ENCODE measurements at places on chromosomes 1 and 21.

GRCh38 chr1:112675728-112676381, 1.4 kb downstream of the MOV10 start:
- DNase-seq = no peak

DNA sequence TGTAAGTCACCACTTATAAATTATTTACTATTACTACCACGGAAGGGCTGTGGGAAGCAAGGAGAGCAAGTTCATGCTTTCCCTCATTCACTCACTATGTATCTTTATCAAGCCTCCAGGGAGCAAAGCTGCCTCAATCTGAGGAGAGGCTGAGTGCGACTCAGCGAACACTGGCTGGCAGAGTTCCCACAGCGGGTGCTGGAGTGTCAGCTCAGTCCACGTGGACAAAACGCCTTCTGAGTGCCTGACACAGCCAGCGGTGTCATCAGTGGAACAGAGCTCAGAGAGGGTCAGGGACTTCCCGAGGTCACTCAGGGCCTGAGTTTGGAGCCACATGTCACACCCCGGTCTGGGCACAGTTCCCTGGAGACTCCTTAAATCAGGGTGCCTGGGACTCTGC, 16.9 kb downstream of the MATN1 start:
- no peak for DNase-seq

- peak; percentile 51 for DNase-seq
These were observed 41.7 kb upstream of the COA6 start for GRCh38 chr1:234331507-234331906.

- DNase-seq = peak; percentile 80
These were observed 25.2 kb downstream of the FHAD1 start for GRCh38 chr1:15272009-15272781.

GRCh38 chr21:37767984-37768383, 148.3 kb downstream of the KCNJ6 start:
- DNase-seq = no peak

DNA sequence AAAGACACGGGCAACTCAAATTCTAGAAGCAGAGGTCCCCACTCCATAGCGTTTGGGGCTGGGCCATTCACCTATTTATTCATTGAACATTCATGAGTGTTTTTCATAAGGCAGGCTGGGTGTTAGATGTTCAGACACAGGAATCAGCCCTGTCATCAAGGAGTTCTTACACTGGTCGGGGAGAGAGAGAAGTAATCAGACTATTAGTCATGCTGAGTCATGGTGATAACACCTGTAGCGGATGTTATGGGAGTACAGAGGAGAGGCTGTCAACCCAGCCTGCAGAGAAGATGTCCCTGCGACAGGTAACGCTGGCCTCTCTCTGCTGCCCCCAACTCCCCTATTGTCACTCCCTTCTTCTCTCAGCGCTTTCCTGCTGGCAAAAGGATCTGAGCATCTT, 17.2 kb downstream of the LY9 start:
- DNase-seq = no peak

DNA sequence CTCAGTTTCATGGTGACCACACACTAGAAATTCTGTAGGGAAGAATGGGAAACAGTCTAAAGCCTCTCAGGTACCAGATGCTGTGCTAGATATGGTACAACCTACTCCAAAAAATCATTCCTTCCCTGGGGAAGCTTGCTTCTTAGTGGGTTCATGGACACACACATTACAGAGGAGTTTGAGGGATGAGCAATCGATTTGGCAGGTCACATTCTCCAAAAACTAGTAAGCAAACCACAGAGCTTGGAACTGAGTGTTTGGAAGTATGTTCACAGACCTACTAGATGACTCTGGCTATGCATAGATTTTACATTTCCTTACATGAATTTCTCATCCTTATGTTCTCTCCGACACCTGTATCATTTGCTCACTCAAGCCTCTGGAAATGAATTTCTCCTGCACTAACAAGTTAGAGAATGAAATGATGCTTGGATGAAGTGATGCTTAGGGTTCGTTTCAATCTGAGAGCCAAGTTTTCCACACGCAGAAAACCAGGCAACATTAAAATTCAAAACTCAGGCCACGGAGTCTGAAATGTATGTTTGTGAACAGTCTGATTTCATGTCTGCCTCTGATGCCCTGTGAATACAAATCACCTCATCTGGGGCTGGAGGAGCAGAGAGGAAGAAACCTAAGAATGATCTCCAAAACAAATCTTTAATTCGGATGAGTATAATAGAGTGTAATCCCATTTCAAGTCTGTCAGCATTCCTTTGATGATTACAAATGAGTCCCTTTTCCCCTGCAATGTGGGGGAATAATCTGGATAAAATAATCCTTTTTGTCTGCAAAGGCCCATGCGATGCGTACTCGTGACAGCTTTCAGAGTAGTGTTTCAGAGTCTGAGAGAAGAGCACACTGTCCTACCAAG, 11.0 kb downstream of the EVA1C start:
- DNase-seq = no peak

DNA sequence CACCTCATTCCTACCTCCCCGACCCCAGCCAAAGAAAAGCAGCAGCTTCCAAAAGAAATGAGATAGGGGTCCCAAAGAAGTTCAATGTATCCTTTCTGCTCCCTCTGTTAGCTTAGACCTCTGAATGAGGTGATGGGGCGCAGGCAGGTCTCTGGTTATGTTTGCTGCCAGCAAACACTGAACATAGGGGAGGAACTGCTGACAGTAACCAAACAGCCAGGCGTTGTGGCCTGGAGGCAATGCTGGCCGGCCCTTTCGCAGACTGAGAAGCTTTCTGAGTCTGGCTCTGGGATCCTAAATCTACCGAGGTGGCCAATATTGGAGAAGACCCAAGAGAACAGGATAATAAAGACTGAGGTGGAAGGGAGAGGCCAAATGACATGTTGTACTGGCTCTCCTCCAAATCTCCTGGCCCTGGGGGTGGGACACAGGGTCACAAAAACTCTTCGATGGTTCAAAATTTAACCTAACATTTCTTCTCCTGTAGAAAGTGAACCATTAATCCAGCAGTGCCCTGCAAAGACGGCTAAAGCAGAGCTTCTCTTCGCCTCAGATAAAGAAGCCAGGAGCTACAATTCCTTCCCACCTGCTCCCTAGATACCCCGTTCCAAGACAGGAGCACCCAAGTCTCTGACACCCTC, 19.6 kb downstream of the SSR2 start:
- no peak for DNase-seq

- DNase-seq = no peak
These were observed 34.9 kb downstream of the HSF2BP start for GRCh38 chr21:43624339-43624738.

DNA sequence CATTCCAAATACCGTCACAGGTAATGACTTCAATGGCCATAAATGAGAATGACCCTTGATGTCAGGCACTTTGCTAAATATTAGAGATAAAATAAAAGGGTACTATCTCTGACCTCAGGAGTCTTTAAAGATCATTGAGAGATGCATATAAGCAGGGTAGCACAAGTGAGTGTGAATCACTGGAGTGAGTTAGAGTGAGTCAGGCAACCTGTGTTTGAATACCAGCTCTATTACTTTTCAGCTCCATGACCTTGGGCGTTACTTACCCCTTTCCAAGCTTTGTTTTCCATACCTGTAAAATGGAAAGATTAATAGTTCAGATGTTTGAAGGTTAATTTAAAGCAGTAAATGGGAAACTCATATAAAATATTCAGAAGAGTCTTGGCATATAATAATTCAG, 1058.0 kb upstream of the ADGRL4 start:
- DNase-seq = no peak

- no peak for DNase-seq
These were observed 54.5 kb downstream of the CD34 start for GRCh38 chr1:207856276-207857023.

DNA sequence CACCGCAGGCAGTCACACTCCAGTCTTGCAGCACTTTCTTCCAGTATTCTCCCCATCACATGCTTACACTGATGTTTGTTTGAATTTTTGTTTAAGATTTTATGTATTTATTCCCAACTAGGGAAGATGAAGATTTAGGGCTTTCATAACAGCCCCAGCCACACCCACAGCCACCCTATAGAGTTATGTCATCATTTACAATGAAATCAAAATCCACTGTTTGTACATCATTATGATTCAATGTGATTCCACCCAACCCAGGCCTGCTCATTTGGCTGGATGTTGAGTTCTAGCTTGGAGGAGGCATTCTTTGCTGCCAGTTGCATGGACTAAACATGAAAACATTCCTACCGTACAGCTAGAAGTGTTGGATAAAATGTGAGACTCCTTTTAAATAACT, 35.8 kb downstream of the RIPK4 start:
- no peak for DNase-seq

GRCh38 chr1:66069976-66070876, 277.5 kb downstream of the PDE4B start:
- no peak for DNase-seq

GRCh38 chr1:7616076-7616832, 154.8 kb upstream of the VAMP3 start:
- DNase-seq = peak; percentile 71

DNA sequence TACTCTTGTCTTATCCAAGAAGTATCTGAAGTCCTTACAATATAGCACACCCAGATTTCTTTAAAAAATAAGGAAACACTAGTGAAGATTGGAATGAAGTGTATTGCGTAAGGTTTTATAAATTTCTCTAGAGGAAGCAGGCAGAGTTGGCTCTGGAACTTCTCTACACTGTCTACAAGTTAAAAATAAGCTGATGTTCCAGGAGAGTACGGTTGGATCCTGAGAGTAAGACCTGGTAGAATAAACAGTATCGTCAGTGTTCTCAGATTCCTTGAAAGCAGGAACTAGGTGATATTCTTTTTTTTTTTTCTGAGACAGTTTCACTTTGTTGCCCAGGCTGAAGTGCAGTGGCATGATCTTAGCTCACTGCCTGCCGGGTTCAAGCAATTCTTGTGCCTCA, 107.9 kb downstream of the USP25 start:
- DNase-seq = no peak

DNA sequence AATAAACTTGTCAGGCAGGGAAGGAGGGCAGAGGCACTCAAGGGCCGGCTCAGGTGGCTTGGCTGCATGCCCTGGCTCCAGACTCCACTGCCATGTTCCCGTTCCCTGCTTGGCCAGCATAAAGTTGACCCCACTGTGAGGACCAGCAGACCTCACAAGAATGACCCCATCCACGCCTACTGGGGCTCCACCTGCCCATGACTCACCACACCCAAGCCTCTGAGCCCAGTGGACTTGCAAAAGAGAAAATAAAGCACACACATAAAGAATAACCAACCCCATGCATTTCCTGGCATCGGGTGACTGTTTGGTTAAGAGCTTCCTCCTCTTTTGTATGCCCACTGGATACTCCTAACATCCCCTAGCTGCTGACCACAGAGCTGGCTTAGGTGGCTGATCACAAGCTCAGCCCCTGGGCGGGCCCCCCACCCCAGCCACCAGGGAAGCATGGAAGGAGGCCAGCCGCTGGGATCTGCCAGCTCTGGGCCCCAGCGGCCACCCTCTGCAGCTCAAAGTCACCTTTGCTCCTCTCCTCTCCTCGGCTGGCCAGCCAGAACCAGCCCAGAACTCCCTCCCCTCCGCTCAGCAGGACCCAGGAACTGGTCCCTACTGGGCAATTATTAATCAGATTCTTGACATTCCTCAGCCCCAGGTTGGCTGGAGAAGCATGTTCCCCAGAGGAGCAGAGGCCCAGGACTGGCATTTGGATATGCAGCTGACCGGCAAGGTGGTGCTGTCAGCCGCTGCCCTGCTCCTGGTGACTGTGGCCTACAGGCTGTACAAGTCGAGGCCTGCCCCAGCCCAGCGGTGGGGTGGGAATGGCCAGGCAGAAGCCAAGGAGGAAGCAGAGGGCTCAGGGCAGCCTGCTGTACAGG, at the start of gene KLHDC7A:
Gene KLHDC7A, plus strand, starts transcription at position 616 of the 875 bp plus-strand sequence. Its CDS starts 52 bp downstream, at position 668.
- DNase-seq = no peak

DNA sequence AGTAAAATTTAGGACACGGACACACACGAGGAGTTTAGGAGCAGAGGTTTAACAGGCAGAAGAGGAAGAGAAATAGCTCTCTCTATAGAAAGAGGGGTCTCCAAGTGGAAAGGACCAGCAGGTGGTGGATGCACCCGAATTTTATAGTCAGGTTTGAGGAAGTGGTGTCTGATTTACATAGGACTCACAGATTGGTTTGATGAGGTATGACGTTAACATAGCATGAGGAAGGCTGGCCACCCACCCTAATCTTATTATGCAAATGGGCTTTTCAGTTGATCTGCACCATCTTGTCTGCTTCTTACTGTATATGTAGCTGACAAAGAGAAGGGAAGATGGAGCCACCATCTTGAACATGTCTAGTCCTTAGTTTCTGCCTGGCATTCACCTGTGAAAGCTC, 52.5 kb upstream of the RGS2 start:
- peak; percentile 58 for DNase-seq

- DNase-seq = no peak
These were observed 68.3 kb downstream of the PRRX1 start for GRCh38 chr1:170732252-170732588.

GRCh38 chr1:169538998-169539871, 47.0 kb downstream of the F5 start:
- DNase-seq = no peak

DNA sequence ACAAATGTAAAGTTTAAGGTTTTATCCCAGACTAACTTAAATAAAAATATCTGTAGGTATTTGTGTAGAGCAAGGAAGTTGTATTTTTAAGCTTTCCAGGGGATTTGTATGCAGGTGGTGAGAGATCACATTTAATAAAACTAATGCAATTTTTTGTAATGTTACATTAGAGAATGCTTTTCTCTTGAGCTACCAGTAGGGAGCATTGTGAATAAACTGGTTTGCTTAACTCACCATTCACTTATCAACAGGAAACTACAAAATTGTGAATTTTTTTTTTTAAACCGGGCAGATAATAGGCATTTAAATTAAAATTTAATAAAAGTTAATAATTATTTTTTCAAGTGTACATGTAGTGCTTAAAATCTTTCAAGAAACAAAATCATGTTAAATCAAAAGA, 78.6 kb downstream of the IVNS1ABP start:
- peak; percentile 57 for DNase-seq

DNA sequence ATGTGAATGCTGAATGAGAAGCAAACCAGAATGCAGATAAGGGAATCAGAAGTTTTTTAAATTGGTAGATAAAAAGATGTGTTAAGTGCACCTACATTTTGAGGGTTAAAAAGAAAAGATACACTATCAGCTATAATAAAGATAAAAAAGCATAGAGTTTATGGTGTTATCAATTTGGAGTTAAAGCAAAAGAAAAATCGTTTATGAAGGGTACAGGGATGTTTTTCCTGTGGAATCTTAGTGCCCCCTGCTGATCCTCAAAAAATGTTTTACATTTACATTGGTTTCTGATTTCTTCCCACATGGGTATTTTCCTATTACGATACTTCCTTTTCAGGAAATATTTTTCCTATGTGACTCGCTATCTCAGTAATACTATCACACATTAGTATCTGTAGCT, 293.5 kb downstream of the MRPL39 start:
- DNase-seq = no peak

DNA sequence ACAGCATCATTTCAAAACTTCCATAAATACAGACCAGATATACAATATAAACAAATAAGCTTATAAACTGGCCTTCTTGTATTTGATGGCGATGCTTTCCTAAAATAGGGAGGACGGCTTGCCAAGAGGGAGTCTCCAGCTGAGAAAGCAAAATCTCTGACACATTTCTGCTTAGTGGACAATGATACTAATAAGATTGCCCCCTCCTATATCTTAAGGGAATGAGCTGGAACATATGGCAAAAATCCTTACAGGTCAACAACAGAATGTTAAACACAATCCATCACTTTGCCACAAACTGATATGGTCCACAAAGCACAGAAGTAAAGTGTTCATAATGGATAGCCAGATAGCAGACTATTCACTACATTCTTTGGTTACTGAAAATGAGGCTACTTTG, 7.1 kb upstream of the GADD45A start:
- no peak for DNase-seq

- DNase-seq = peak; percentile 73
These were observed 11.7 kb downstream of the C1orf94 start for GRCh38 chr1:34188418-34188817.

GRCh38 chr1:35809114-35810095, 1.6 kb downstream of the AGO4 start:
- DNase-seq = no peak

Measured in Karpas-422 (cell line).